ENCODE measurements at places on chromosomes 11 and 22.
A peak's percentile ranks its signal among the peaks of the same experiment; 100 is the strongest.

- DNase-seq = no peak
Observed at GRCh38 chr11:10326012-10326964, 21.4 kb downstream of the ADM start.

- DNase-seq = no peak
Observed at GRCh38 chr11:107973641-107974040, 35.1 kb upstream of the CUL5 start.

GRCh38 chr11:57513911-57514537, 1.5 kb downstream of the SLC43A1 start:
- DNase-seq = peak; percentile 64

DNA sequence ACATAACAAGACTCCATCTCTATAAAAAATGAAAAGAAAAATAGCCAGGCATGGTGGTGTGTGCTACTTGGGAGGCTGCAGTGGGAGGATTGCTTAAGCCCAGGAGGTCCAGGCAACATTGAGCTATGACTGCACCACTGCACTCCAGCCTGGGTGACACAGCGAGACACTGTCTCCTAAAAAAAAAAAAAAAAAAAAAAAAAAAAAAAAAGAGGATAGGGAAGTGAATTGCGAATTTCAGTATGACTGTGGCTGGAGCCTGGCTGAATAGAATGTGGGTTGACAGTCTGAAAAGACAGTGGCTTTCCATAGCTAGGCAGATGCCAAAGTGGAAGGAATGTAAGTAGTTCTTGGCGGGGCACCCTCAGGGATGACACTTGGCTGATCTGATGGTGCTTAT, 6.4 kb upstream of the LDHAL6A start:
- DNase-seq = no peak

GRCh38 chr11:61817471-61818202, 834 bp upstream of the FADS1 start:
- peak; percentile 51 for DNase-seq

- peak; percentile 53 for DNase-seq
Observed at GRCh38 chr11:26805001-26805400, 83.1 kb upstream of the SLC5A12 start.

DNA sequence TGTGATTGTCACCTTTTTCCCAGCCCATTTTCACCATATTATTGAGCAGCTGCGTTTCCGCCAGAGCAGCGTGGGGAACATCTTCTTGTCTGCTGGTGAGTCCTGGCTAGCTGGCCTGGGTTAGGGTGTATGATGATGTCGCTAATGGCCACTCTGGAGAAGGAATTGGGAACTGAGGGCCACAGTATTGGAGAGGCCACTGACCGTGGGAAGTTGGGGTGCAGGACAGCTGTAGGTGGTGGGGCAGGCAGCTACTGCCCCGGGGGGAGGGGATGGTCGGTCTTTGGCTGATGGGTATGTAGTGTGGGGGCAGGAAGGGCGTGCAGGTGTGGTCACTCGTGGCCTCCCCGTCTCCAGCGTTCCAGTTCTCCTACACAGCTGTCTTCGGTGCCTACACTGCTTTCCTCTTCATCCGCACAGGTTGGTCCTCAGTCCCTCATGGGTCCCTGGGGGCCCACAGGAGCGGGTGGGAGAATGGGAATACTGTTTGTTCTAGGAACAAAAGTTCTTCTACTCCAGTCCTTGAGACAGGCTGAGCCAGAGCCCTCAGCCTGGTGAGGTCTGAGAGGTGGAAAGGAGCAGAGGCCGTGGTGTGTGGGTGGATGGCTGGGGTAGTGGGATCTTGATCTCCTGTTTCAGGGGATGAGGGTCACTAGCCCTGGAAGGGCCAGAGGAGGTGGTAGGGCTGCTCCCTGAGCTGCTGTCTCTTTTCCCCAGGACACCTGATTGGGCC, 2.1 kb downstream of the RCE1 start:
- no peak for DNase-seq
